ENCODE measurements at places on chromosomes 6 and 20. TPM values are rescaled to one million over a fixed set of nuclear protein-coding genes. Genes with fewer than 3 reads are reported as not detected.

PRKN gene
- polyA plus RNA-seq = 0.48 TPM

RNF39 gene
- 2.0 TPM for polyA plus RNA-seq

SNHG17 gene
- polyA plus RNA-seq = 36.0 TPM

TREML2 gene
- polyA plus RNA-seq = 1.3 TPM

DLGAP4 gene
- 28.2 TPM for polyA plus RNA-seq

TSHZ2 gene
- polyA plus RNA-seq = 1.4 TPM

PFDN4 gene
- 123 TPM for polyA plus RNA-seq

MOXD1 gene
- polyA plus RNA-seq = 3.2 TPM

KCNK16 gene
- 0.07 TPM for polyA plus RNA-seq

SAMD5 gene
- polyA plus RNA-seq = 1.2 TPM

PRICKLE4 gene
- 1.4 TPM for polyA plus RNA-seq

All from thymus (tissue), 14 donors.